ENCODE measurements at places on chromosomes 2 and 18.
A peak's percentile ranks its signal among the peaks of the same experiment; 100 is the strongest.

- no peak for DNase-seq
Observed at GRCh38 chr18:78965917-78966792, 13.5 kb upstream of the SALL3 start.

DNA sequence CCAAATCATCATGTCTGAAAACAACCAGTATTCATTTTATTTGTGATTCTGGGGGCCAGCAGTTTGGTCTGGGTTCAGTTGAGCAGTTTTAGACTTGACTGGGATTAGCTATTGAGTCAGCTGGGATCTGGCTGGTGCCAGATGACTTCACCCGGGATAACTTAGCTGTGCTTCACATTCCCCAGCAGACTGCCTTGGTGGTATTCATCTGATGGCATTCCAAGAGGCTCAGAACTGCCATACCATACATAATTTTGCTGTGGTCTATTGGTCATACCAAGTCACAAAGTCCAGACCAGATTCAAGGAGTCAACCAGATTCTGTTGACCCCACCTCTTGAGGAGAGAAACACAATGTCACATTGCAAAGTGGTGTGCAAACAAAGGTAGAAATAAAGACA, 7.8 kb upstream of the FSHR start:
- no peak for DNase-seq

- no peak for DNase-seq
Observed at GRCh38 chr2:98701230-98701629, 29.7 kb downstream of the MGAT4A start.

GRCh38 chr18:23056315-23056714, 79.0 kb upstream of the CABLES1 start:
- DNase-seq, result no peak

DNA sequence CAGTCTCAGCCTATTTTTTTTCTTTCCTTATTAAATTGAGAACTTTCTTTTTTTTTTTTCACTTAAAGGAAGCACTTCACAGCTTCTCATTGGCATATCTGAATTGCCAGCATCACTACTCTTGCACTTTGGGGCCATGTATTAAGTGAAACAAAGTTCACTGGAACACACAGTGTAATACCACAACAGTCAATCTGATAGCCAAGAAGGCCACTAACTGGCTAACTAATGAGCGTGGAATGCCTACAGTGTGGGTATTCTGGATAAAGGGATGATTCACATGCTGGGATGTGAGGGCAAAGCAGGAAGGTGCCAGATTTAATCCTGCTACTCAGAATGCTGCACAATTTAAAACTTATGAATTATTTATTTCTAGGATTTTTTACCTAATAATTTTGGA, 11.7 kb upstream of the C18orf63 start:
- DNase-seq, result no peak

- no peak for DNase-seq
Observed at GRCh38 chr18:32607816-32608215, 137.1 kb upstream of the GAREM1 start.

DNA sequence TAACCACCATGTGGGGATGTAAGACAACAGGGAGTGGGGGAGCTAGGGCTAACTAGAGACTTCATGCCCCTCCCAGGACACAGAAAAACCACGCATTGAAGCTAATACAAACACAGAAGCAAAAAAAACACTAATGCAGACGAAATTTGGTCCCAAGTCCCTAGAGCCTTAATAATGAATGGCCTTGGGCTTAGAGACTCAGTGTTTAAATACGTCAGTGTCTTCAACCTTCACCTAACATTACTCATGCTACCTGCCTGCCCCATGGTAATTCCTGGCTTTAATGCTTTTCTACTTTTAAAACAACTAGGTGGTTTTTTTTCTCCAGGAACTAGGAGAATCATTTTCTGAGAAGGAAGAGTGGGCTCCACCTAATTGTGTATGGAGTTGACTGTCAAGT, 64.1 kb upstream of the ITSN2 start:
- DNase-seq, result no peak

GRCh38 chr2:8437228-8437948, 244.5 kb upstream of the ID2 start:
- DNase-seq, result no peak

GRCh38 chr2:181998891-181999654, 13.4 kb downstream of the PPP1R1C start:
- no peak for DNase-seq

DNA sequence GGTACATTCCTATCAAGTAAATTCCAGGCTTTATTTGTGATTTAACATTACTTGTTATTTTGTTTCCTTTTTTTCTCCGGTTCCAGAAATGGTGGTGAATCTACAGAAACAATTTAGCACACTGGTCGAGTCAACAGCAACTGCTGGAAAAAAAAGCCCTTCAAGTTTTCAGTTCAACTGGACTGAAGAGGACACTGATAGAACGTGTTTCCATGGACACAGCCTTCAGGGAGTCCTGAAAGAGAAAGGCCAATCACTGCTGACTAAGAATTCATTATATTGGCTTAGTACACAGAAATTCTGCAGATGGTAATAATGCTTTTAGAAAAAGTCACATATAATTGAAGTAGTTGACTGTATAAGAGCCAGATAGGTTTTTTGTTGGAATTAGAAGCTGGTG, 32.0 kb upstream of the GRHL1 start:
- no peak for DNase-seq

DNA sequence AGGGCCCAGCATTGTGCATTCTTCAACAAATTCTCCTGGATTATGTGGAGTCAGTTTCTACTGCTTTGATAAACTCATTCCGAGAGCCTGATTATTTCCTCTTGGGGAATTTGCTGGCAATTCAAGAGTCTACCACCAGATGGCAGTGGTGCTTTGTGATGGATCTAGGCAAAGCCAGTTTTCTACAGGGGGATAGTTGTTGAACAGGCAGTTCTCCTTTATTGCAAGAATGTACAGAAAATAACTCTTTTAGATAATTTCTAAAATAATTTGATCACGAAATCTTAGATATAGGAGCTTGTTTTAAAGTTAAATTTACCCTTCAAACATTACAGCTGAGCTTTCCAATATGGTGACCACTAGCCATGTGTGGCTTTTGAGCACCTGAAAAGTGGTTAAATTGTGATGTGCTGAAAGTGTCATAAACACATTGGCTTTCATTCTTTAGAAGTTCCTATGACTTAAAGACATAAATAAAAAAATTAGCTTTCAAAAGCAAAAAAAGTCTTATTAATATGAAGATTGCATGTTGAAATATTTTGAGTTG, 66.7 kb upstream of the HAAO start:
- peak; percentile 21 for DNase-seq

GRCh38 chr18:59715445-59715844, 18.2 kb upstream of the CCBE1 start:
- DNase-seq, result no peak

DNA sequence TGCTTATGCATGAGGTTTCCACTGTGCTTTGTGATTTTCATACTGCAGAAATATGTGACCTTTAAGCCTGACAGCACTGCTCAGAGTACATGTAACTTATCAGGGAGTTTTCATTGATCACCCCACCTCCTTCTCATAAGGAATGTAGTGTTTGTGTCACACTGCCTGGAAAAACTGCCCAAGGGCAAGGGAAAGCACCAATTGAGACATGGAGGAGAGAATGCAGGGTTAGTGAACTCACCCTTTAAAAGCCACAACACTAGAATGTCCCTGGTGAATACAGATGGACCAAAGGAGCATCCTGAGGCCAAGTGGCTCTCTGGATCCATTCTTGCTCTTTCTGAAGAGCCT, 147.2 kb upstream of the SPATS2L start:
- DNase-seq, result no peak

DNA sequence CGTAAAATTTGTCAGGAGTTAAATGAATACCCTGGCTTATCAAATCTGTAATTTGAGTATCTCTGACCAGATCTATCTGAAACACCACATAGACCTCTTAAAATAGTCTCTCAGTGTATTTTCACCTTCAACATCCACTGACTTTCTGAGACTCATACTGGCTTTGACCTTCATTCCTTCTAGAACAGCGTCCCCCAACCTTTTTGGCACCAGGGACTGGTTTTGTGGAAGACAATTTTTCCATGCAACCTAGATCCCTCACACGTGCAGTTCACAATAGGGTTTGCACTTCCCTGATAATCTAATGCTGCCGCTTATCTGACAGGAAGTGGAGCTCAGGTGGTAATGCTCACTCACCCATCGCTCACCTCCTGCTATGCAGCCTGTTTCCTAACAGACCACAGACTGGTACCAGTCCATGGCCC, 3.2 kb downstream of the NBAS start:
- no peak for DNase-seq

- DNase-seq, result no peak
Observed at GRCh38 chr2:239098288-239098970, 250.5 kb downstream of the TWIST2 start.

GRCh38 chr2:197152451-197153228, 157.9 kb downstream of the ANKRD44 start:
- no peak for DNase-seq

DNA sequence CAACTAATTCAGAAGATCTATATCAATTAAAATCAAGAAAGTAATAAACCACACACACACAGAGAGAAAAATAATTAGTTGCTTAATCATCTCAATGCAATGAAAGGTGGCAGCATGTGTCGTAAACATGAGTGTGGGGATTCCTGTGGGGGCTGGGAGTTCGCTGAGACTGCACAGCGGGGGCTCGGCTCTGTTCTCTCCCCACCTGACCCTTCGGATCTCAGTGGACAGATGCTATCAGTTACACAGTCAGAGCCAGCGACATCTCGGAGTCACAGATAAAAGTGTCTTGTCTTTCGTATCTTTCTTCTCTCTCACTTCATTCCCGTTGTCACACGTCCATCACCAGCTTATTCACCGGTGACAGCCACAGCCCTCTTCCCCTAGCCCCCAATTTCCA, 37.1 kb downstream of the COLEC12 start:
- no peak for DNase-seq

DNA sequence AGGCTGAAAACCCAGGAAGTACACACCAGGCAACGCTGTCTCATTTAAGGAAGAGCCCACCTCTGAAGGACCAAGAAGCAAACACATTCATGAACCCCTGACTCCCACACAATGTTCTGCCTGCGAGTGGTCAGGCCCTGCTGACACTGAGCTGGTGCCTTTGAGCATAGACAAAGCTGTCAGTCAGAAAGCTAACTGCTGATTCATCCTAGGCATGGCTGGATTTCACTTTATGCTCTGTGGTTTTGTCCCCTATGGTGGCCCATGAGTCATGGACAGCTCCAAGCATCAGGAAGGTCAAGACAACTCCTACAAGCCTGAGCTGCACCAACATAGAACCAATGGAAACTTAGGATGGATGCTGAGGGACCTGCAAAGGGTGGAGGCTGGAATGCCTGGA, 78.9 kb downstream of the UXS1 start:
- no peak for DNase-seq

DNA sequence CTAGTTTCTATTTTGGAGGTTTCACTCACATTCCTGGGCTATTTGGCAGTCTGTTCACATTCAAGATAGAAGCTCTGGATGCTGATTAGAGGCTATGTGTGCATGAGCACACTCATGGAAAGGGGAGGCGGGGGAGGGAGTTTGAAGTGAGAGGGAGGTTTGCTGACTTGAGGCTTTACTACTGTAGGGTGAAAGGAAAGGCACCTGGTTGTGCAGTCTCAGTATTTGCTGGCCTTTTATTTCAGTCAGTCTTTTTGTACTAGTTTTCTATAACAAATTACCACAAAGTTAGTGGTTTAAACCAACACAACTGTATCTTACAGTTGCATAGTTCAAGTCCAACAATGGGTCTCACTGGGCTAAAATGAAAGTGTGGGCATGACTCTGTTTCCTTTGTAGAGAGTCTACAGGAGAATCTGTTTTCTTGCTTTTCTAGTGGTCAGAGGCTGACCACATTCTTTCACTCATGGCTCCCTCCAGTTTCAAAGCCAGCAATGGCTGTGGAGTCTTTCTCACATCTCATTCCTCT, 47.7 kb upstream of the NR4A2 start:
- DNase-seq, result no peak

- no peak for DNase-seq
Observed at GRCh38 chr2:1736045-1736444, 8.3 kb downstream of the PXDN start.

GRCh38 chr18:31244771-31245394, 73.1 kb upstream of the DSG1 start:
- DNase-seq, result no peak

- no peak for DNase-seq
Observed at GRCh38 chr18:46068763-46069162, 3.3 kb downstream of the PSTPIP2 start.
